Activated naive CD4-positive, alpha-beta T cell treated with anti-CD3 and anti-CD28 coated beads, Interleukin-2, amount 50 U/mL, for 72 hours (primary cell): ENCODE measurements at places on chromosomes 11 and 22.

- no peak for DNase-seq
Observed at GRCh38 chr22:24514241-24515026, 19.3 kb downstream of the UPB1 start.

DNA sequence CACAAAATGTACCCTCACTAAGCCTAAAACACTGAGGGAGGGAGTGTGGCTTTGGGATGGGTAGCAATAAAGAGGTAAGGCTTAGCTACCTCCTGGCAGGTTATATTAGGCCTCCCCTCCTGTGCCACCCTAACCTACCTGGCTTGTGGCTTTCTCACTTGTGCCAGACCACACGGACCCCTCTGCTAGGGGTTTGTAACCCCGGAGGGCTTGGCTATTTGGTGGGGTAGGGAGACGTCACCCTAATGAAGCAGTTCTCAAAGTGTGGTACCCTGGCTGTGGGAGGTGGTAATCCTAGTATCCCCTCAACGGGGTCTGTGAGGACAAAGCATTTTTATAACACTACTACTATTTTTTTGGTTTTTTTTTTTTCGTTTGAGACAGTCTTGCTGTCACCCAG lies 9.0 kb upstream of the MCM5 start:
- no peak for DNase-seq

DNA sequence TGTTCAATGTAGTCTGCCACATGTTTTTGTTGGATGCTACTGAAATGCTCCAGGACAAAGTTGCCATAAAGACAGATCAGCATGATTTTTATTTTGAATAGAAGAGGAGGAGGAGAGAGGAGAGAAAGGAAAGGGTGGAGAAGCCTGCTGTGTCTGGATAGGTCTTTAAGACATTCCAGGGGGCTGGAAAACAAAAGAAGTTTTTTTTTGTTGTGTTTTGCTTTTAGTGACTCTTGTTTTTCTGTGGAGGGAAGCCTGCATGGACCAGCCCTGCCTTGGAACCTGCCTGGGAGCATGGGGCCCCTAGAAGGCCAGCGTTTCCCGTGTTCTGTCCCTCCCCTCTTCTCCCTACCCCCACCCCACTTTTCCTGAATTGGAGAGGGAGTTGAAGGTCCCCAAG lies 2.3 kb downstream of the TSPAN18 start:
- no peak for DNase-seq

GRCh38 chr11:131353766-131354165 lies 16.6 kb upstream of the NTM start:
- no peak for DNase-seq

DNA sequence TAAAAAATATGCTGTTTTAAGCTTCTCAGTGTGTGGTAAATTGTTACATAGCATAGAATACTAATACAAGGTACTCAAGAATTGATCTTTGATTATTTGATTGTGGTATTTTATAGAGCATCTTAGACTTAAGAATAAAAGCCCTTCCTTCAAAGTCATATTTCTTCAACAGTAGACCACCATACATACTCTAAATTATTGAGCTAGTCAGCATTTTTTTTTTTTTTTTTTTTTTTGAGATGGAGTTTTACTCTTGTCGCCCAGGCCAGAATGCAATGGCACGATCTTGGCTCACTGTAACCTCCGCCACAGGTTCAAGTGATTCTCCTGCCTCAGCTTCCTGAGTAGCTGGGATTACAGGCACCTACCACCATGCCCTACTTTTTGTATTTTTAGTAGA lies 436.7 kb upstream of the LUZP2 start:
- DNase-seq = no peak

GRCh38 chr11:130031945-130032344 lies 29.3 kb upstream of the PRDM10 start:
- DNase-seq = no peak

GRCh38 chr11:128695539-128696221 lies 1.8 kb downstream of the FLI1 start:
- no peak for DNase-seq

- DNase-seq = no peak
Observed at GRCh38 chr22:20563941-20564371, 56.5 kb downstream of the MED15 start.

- DNase-seq = no peak
Observed at GRCh38 chr11:107493117-107493516, 35.5 kb upstream of the CWF19L2 start.

GRCh38 chr11:74871037-74871436 lies 77.9 kb downstream of the XRRA1 start:
- DNase-seq = no peak

- no peak for DNase-seq
Observed at GRCh38 chr11:88520391-88520790, 182.9 kb upstream of the CTSC start.

- DNase-seq = no peak
Observed at GRCh38 chr11:35281169-35281688, 138.1 kb downstream of the SLC1A2 start.

DNA sequence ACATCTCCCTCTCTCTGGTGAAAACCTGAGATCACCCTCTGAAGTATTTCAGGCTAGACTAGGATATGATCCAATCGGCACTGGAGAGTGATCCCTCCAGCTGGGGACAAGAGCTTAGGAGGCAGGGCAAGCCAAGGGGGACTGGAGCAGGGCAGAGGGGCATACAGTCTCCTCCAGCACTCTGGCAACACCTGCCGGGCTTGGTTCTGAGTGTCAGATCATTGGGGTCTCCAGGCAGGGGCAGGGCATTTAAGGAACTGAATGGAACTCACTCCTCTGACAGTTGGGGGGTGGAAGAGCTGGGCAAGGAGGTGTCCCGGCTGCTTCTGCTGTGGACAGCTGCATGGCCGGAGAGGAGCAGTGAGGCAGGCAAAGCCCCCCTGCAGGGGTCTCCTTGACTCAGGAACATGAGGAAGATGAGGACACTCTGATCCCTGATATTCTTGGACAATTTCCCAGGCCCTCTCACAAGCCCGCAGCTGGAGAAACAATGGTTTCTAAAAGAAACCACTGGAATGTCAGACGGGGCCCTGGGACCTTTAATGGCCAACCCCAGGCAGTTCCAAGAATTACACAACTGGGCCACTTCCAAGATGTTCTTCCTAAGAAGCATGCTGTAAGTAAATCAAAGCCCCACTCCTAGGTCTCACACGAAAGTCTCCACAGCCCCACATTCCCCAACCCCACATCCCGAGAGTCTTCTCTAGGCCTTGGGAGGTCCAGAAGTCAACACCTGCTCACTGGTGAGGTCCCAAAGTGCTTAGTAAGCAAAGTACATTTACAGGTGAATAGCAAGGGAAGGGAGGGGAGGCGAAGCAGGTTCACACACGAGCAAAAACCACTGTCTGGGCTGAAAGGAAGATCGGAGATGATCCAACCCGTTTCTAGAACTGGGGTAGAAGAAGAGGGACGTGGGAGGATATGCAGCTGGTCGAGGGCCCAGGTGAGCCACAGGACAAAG lies 1.2 kb upstream of the CCDC86 start:
- no peak for DNase-seq

DNA sequence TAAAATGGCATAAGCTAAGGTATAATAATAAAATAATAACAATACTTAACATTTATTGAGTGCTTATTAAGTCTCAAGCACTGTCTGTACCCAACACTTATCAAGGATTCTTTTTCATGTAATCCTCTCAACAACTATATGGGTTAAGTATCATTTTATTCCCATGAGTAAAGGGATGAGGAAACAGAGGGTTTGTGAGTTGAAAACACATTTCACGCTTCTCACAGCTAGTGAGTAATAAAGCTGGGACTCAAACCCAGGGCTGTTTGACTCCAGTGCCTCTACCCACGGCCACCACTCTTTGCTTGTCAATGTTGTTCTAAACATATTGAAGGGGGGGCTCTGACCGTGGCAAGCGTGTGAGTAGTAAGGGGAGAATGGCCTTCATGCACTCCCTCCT lies 8.7 kb downstream of the CD3E start:
- no peak for DNase-seq

DNA sequence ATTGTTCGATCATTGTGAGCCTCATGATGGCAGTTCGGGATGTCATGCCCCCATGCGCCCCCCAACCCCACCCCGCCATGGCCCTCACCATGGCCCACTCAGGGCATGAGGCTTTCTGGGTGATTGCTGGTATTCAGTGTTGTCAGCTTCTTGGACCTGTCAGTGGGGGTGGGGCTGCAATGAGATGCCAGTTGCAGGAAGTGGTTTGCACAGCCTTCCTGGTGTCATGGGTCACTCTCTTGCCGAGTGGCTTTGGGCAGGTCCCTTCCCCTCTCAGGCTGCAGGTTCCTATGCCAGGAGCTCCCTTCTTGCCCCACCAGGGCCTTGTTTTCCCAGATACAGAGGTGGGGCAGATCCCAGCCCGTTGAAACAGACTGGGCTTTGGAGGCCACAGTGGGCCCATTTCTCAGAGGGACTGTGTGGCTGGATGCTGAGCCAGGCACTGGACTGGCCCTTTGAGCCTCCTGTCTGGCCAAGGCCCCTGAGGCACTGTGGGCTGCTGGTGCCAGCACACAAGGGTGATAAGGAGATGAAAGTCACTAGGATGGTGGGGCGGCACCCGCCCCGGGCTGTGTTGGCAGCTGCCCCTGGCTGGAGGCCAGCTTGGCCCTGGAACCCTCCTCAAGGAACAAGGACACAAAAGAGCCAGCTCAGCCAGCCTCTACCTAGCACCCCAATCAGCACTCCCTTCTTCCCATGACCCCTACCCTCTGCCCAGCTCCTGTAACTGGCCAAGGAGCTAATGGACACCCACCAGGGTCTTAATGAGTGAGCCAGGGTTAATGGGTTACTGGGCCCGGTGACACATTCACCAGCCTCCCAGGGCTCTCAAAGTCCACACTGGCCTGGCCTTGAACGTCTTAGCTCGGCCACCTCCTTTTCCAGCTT lies 1.5 kb upstream of the GGT1 start:
- no peak for DNase-seq

DNA sequence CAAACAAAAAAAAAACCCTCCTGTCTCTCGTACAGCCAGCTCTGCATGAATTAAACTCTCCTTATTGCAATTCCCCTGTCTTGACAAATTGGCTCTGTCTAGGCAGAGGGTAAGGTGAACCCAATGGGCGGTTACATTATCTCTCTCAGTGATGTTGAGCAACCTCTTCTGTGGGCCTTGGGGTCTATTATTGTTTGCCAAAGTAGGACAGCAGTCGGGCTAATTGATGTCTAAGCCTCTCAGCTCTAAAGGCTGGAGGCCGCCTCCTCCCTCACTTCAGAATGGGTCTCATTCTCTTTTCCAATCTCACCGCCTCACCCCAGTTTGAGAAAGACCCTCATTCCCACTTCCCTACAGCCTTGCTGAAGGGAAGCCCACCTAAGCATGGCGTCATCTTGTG lies 1.3 kb upstream of the SLC25A45 start:
- no peak for DNase-seq

DNA sequence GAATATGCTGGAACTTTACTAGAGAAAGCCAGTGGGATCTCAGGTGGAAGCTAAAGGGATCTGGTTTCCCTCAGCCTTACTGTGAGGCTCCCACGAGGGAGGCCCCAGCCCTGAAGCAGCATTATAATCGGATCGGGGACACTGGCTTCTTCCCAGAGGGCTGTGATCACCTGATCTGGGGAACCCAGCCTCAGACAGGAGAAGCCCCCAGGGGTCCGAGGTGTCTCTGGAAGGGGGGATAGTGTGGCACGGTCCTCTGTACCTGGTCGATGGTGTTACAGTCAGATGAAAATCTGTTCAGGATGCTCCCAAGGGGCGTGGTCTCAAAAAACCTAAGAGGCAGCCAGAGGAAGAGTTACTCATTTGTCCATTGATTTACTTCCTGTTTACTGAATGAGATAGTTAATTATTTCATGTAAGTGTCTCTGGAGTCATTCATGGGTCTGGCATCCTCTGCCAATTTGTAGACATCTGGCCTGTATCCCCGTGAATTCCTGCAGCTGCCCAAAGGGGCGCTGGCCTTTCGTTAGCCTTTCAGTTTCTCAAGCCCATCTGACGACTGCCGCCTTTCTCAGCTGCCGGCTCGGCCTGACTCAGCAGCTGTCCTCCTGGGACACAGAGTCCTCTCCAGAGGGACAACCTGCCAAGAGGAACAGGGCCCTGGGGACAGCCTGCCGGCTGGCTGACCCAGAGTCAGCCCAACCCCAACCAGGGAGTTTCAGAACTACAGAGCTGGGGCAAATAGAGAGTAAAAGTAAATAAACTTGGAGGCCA lies 17.0 kb upstream of the KCNJ11 start:
- DNase-seq = no peak

DNA sequence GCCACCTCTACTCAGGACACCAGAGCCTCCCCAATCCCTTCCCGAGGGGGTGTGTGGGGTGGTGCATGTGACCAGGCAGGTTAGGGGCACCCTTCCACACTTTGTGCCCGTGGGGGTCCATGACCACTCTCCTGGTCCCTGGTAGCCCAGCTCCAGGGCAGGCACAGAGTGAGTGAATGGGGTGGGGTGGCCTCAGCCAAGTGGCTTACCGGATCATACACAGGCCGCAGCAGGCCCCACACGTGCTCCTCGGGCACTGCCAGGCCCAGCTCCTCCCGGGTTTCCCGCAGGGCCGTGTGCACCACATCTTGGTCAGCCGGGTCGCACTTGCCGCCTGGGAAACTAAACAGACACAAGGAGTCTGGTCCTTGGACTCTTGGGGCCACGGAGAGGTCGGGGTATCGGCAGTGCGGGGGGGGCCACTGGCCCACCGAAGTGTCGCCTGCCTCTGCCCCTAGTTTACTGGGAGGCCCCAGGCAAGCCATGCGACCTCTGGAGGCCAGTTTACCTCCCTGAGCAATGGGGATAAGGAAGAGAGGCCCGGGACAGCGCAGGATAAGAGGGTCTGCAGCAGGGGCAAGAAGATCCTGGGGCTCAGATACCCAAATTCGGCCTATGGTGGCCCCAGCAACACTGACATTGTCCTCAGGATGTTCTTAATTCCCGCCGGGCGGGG lies 889 bp downstream of the NUDT8 start:
- DNase-seq = no peak

- no peak for DNase-seq
Observed at GRCh38 chr22:40469181-40469580, 98.8 kb downstream of the SGSM3 start.

- DNase-seq = no peak
Observed at GRCh38 chr11:65609665-65610064, 4.4 kb downstream of the MAP3K11 start.

- DNase-seq = no peak
Observed at GRCh38 chr11:128734103-128734831, 40.4 kb downstream of the FLI1 start.

- no peak for DNase-seq
Observed at GRCh38 chr11:627308-627576, 261 bp upstream of the SCT start.

GRCh38 chr11:108757630-108758029 lies 92.8 kb downstream of the DDX10 start:
- DNase-seq = no peak

GRCh38 chr11:43697679-43698078 lies 17.1 kb downstream of the HSD17B12 start:
- no peak for DNase-seq
